ENCODE measurements at places on chromosomes 1 and 21.

DNA sequence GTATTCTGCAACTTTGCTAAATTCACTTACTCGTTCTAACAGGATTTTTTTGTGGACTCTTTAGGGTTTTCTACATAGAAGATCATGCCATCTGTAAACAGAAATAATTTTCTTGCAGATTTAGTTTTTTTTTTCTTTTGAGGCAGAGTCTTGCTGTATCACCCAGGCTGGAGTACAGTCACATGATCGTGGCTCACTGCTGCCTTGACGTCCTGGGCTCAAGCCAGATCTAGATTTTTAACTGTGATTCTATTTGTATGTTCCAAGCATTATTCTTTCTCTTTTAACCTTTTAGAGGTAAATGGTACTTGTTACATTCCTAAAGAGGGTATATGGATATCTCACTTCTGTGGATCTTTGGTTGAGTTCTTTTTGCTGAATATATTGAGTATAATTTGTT is 18.6 kb downstream of the FABP3 start:
- no peak for DNase-seq

DNA sequence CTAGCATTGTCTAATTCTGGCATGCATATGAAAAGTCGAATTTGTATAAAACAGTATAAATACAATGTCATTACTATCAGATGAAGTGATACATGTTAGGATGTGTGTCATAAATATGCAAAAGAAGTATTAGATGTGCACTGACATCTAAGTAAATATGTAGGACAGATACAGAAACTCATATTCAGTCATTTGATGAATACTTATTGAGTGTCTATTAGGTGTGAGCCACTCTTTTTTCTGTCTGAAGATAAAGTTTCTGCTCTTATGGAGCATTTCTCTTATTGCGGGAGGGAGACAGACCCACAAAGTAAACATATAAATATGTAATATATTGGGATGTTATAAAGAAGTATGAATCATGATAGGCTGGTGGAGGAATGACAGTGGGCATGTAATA is 426.6 kb upstream of the B3GALT2 start:
- DNase-seq = no peak

DNA sequence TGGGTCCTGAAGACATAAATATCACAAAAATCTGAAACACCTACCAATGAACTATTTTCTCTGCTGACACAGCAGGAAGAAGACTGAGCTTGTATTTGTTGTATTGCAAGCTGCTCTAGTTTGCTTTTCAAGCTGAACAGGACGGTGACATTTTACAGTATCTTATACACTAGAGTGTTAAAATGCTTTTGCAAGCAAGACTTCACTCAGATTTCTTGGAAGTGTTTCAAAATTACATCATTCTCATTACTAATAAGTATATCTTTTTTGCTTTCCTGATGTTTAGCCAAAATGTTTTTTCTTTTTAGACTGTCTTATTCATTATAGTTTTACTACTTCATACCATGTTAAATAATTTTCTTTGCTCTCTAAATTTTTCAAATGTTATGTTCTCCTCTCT is 427.1 kb upstream of the CXADR start:
- no peak for DNase-seq

GRCh38 chr1:26373281-26373680 is 731 bp upstream of the ZNF683 start:
- DNase-seq = no peak

GRCh38 chr1:21703318-21703963 is 34.3 kb upstream of the RAP1GAP start:
- DNase-seq = no peak

DNA sequence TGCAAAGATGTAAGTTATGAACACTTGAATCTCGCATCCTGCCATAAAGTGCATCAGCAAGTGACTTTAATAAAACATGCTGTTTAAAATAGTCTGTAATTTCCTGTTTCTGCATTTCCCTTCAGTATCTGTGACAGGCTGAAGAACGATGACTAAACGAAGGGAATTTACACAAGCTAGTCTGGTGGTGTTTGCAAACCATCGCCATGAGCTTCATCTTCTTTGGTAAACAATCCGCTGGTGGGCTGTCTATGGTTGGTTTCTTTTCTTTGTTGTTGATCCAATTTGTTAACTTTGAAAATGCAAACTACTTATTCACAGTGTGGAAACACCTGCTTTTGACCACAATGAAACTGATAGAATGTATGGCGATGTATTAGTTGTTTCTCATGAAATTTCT is 13.9 kb downstream of the SERTAD4 start:
- no peak for DNase-seq

DNA sequence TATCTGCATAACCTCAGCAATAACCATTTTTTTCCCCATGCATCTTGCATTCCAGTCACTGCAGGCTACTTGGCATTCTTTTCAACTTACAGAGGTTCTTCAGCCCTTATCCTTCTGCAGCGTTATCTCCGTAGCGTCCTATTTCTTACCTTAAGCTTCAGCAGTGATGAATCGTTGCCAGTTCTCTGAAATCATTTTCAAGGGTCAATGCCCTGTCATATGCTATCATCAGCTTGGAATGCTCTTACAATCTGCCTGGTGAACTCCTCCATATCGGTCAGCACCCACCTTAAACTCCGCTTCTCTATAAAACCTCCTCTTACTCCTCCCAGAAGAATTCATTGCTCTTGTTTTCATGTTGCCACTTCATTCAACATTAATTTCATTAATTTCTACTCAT is 105.1 kb upstream of the DPH5 start:
- DNase-seq = no peak

- no peak for DNase-seq
These were observed 1.5 kb downstream of the PARP1 start for GRCh38 chr1:226406401-226406881.

GRCh38 chr1:5971471-5972197 is 20.6 kb downstream of the NPHP4 start:
- no peak for DNase-seq

DNA sequence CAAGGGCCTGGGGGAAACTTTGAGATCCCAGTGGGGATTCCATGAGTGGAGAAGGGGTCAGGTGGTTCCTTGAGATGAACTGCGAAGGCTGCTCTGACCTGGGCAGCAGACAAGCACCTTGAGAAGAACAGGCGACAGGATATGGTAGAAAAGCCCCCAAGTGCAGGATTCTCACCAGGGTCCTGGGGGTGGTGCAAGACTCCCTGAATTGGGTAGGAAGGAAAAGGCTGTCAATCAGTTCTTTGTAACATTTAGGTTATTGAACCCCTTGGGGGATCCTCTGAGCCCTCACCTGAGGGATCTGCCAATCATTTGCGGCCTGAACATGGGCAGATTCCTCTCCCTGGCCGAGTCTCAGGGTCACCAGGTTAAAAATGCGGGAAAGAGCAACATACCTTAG is 2.4 kb upstream of the PRAMEF12 start:
- DNase-seq = no peak

DNA sequence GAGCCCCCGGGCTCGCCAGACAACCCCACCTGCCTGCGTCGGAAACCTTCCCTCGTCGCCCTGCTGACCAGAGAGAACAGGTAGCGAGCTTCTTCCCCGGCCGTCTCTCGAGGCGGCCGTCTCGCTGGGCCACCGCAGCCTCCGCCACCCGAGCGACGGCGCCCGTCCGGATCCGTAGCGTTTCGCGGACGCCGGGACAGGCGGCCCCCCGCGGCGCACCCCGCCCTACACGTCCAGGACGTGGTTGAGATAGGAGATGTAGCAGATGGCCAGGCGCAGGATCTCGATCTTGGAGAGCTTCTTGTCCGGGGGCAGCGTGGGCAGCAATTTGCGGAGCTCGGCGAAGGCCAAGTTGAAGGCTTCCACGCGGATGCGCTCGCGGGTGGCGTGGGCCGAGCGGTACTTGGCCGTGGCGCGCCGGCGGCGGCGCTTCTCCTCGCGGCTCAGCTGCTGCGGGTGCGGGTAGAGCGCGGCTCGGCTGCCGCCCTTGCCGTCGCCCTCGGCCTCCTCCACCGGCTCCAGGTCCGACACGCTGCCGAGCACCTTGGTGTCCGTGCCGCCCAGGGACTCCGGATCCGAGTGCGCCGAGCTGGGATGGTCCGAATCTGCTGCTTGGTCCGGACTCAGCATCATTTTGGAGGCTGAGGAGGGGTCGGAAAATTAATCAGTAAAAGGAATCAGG is 3.0 kb downstream of the NHLH2 start:
- no peak for DNase-seq

GRCh38 chr1:201184307-201185122 is 6.1 kb upstream of the IGFN1 start:
- DNase-seq = no peak

- no peak for DNase-seq
These were observed 347.2 kb upstream of the ADAMTS5 start for GRCh38 chr21:27314131-27314530.

DNA sequence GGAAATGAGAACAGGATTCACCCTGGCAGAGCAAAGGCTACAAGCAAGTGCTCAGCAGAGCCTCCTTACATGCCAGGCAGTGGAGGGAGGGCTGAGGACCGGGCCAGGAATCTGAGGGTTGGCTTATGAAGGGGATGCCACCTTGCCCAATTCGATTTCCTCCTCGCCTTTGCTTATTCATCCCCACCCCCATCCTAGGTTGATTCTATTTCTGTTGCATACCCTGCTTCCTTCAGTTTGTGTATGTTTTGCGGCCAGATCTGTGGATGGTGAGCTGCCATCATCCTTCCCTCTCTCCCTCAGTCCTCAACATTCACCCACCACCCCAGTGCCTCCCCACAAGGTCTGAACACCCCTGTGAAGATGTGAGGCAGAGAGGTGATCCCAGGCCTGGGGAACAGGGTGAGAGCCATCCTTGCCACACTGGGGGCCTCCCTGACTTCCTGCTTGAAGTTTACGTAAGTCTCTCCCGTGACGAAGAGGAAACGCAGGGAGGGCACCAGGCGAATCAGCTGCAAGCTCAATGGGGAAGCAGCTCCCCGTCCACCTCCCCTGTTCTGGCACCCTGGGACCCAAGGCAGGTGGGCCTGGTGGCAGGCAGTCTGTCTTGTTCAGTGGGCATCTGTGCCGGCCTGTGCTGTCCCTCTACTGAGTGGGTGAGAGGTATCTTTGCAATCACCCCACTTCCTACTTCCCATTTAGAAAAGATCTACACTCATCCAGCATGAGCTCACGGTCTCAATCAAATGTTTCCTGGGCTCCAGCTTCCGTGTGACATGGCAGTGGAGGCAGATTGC is 50.6 kb upstream of the CNTN2 start:
- DNase-seq = peak; percentile 29

- DNase-seq = no peak
These were observed 11.2 kb upstream of the KLHDC7A start for GRCh38 chr1:18469514-18469913.

- DNase-seq = no peak
These were observed 53.0 kb downstream of the SLC45A1 start for GRCh38 chr1:8370905-8371315.

DNA sequence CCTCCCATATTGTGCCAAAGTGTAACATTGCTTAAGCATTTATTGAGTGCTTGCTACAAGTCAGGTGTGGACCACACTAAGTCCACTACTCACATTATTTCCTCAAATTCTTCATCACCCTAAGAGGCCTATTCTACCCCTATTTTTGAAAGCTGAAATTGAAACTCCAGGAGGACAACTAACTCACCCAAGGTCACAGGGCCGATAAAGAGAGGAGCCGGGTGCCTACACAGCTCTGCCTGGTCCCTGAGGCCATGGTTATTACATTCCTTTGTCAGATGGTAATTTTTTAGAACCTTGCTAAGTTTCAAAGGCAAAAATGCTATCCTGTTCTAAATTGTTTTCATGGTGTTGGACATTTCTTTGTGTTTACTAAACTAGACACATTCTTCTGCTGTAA is 24.2 kb upstream of the KLHDC8A start:
- DNase-seq = no peak

DNA sequence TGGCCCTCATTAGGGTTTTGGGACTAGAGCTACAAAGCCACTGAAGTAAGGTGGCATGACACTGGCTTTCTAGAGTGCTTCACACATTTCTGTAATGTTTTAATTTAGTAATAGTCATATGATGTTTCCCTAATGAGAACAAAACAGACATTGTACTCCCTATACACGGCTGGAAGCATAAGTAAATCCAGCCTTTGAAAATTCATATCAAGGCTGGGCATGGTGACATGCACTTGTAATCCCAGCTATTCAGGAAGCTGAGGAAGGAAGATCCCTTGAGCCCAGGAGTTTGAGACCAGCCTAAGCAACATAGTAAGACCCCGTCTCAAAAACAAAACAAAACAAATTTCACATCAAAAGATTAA is 7.4 kb downstream of the USP48 start:
- DNase-seq = no peak

DNA sequence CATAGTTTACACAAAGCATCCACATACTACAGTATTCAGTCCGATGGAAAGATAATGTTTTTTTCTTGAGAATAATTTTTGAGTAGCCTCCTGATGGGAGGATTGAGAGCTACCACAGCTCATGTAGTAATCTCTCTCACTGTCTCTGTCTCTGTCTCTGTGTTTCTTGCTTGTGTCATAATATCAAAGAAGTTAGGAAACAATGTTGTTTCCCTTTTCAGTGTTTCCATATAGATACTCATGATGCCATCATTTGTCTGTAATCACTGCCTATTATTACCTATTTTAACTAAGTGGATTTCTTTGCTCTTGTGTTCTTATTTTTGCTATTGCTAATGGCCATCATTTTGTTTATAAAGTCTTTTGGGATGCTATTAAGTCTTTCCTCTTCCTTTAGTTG is 367.7 kb downstream of the NEGR1 start:
- DNase-seq = no peak

GRCh38 chr1:31954607-31955283 is 16.6 kb upstream of the PTP4A2 start:
- DNase-seq = no peak

- DNase-seq = no peak
These were observed 6.9 kb upstream of the BMP8A start for GRCh38 chr1:39484564-39484963.

GRCh38 chr1:152165286-152166077 is 6.5 kb upstream of the RPTN start:
- DNase-seq = no peak

DNA sequence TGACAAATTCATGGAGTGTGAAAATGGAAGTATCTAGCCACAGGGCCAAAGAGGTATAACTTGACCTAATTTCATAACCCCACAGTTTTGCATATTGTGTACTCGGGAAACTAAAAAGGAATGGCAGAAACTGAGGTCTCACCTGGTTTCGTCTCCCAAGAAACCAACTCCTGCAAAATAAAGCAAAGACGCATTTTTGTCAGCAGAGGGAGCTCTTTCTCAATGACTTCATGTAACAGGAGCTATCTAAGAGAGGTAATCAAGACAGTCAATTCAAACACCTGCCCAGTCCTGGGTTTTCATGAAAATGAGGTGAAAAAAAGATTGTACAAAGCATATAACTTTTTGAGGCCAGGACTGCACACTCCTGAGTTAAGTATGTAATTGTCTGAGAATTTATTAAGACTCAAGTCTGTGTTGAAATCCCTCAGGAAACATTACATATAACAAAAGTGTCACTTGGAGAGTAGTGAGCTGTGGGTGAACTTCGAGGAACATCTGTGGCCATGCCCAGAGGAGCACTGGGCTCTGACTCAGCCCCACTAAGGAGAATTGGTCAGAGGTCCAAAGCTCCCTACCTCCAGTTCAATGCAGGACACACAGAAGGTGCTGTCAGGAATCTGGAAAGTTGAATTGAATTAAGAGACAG is 17.6 kb downstream of the FCRL4 start:
- DNase-seq = peak; percentile 67
